Urinary bladder (tissue), 4 donors: ENCODE measurements at places on chromosomes 2 and 18. TPM values are rescaled to one million over a fixed set of nuclear protein-coding genes. Genes with fewer than 3 reads are reported as not detected.

The GALNT13 gene
- total RNA-seq, result 19.5 TPM

The GLI2 gene
- total RNA-seq, result 11.3 TPM

The BMP10 gene
- total RNA-seq, result not detected

The MLPH gene
- 11.7 TPM for total RNA-seq

The MTCL1 gene
- total RNA-seq, result 24.2 TPM

The ATP6V1B1 gene
- total RNA-seq, result 0.63 TPM

The INPP1 gene
- total RNA-seq, result 21.5 TPM

The CFAP65 gene
- total RNA-seq, result not detected

- DNase-seq, result no peak
Observed at GRCh38 chr2:114517580-114517979, 75.1 kb downstream of the DPP10 start.

- no peak for DNase-seq
Observed at GRCh38 chr2:6845312-6845711, 20.4 kb downstream of the CMPK2 start.

GRCh38 chr2:49972699-49973098 lies 818.4 kb upstream of the FSHR start:
- DNase-seq, result no peak

DNA sequence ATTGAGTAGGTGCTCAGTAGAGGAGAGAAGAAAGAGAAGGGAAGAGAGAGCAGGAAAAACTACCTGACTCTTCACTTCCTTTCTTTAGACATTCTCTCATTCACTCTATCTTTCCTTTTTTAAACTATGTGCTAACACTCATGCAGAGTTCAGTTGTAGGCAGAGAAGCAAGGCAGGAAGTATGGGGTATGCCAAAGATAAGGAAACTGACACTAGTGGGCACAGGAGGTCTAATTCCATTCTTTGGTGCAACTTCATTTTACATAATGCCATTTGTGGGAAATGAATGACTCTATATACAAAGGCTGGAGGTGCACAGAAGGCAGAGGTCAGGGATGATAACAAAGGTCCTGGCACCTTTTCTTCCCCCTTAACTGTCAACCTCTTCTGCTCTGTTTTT lies 35.1 kb upstream of the ACVR1 start:
- DNase-seq, result no peak

DNA sequence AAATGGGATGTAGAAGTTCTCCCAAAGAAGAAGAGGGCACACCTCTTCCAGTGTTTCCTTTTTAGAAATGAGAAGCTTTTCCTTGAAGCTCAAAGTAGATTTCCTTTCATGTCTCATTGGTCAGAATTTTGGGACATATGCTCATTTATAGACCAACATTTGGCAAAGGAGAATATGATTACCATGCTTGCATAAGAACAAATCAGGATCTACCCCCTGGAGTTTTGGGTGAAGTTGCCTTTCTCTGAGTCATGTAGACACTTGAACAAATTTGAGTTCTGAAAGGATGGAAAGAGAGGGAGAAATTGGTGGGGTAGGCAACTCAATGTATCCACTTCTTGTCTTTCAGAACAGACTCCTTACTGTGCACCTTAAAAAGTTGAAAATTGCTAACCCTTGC lies 409.0 kb downstream of the SLC4A3 start:
- no peak for DNase-seq

DNA sequence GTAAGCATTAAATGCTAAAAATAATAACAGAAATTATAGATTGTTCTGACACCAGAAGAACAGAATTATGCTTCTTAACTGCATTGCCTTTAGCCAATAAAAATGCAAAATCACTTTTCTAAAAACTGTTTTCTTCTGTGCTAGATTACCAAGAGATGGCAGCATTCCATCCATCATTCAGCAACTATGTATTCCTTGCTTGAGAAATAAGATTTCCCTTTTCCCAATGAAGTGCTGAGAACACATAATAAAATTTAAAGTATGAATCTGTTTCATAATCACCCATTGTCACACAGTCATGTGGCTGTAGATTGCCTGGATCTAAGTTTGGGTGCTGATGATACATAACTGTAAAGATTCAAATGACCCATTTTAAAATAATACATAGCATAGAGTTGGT lies 504.2 kb downstream of the TDRD15 start:
- DNase-seq, result no peak

- DNase-seq, result no peak
Observed at GRCh38 chr2:112000399-112001135, 54.5 kb upstream of the TMEM87B start.

DNA sequence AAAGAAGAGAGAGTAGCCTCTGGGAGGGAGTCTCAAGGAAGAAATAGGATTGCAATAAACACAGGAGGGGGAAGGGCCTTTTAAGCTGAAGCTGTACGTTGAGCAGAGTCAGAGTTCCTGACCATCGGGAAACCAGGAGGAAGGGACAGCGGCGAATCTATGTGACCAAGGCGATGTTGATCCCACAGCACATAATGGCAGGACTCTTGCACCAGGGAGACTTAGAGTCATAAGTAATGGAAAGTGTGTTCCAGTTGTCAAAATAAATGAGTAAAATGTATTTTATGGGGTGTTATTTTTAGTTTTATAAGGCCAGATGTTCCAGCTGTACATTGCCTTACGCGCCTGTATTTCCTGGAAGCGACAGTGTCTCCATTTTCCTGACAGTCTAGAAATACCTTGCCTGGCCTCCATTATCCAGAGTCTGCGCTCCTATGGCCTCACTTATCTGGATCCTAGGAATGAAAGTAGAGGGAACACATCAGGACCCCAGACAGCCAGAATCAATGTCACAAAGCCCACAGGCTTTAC lies 152.8 kb upstream of the COPS8 start:
- no peak for DNase-seq

DNA sequence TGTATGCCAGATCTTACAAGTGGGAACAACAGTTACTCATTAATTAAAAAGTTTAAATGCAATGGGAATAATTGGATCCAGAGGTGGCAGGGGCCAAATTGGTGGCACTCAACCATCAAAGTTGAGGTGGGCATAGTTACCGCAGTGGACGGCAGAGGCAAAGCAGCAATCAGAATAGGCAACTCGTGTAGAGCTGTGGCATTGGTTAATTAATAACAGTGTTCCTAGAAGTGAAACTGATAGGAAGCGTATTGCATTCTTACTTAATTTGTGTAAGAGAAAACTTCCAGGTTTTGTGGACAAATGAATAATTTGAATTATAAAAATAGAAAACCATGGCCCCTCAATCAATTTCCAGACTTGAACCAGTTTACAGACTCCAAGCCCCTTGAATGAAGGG lies 1068.2 kb upstream of the ACVR2A start:
- no peak for DNase-seq

GRCh38 chr2:57180042-57180567 lies 866.5 kb upstream of the VRK2 start:
- no peak for DNase-seq
